ENCODE measurements at places on chromosomes 3 and 15. TPM values are rescaled to one million over a fixed set of nuclear protein-coding genes. Genes with fewer than 3 reads are reported as not detected.

- no peak overlapping the region for H3K4me3 ChIP-seq
- H3K4me1 ChIP-seq: peaks cover 7% of the 10 kb centered on the region
- no peaks in the 10 kb centered on the region for H3K27me3 ChIP-seq
- H3K36me3 ChIP-seq: no peaks in the 10 kb centered on the region
- no peak overlapping the region for H3K27ac ChIP-seq
Observed at GRCh38 chr3:31946484-31947081, 34.5 kb downstream of the OSBPL10 start.

DNA sequence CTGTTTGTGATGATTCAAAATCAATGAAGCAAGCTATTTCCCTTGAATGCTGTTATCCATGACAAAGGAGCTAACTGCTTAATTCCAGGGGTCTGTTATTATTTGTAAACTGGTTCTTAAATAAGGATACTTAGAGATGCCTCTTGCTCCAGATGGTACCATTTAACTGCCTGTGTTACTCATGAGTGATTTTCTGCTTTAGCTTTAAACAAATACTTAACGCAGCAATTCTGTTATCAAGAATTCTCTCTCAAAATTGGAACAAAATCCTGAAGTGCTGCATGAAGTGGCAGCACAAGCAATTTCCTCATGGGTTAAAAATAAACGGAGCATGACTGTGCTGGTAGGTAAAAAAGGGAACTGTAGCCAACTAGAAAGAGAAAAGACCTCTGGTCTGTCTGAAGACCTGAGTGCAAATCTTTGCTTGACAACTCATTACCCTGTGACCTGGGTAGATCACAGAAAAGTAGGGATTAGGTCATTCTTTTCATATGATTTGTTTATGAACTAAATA lies 62.5 kb upstream of the GBE1 start:
- H3K4me1 ChIP-seq: peaks cover 7% of the 10 kb centered on the region
- no peaks in the 10 kb centered on the region for H3K36me3 ChIP-seq
- no peaks in the 10 kb centered on the region for H3K27me3 ChIP-seq
- peak; percentile 46 for DNase-seq

GRCh38 chr3:52092271-52092660 lies 35.9 kb upstream of the DUSP7 start:
- no peak for DNase-seq
- no peak overlapping the region for H3K4me3 ChIP-seq
- H3K27ac ChIP-seq: no peak overlapping the region
- peaks cover 40% of the 10 kb centered on the region for H3K4me1 ChIP-seq
- H3K36me3 ChIP-seq: no peaks in the 10 kb centered on the region

- H3K27me3 ChIP-seq: no peaks in the 10 kb centered on the region
- H3K36me3 ChIP-seq: 0 out of 2 replicates have a peak, but pooled peaks cover 6% of the 10 kb centered on the region
- H3K27ac ChIP-seq: no peak overlapping the region
- no peaks in the 10 kb centered on the region for H3K4me1 ChIP-seq
- H3K4me3 ChIP-seq: no peak overlapping the region
Observed at GRCh38 chr3:36852071-36852470, 87.7 kb upstream of the DCLK3 start.

GRCh38 chr3:14358426-14359211 lies 43.8 kb upstream of the SLC6A6 start:
- no peaks in the 10 kb centered on the region for H3K4me1 ChIP-seq
- H3K36me3 ChIP-seq: no peaks in the 10 kb centered on the region
- DNase-seq: peak; percentile 58
- peaks cover 10% of the 10 kb centered on the region for H3K27me3 ChIP-seq

GRCh38 chr15:67125589-67126502 lies 60.4 kb downstream of the SMAD3 start:
- no peaks in the 10 kb centered on the region for H3K27me3 ChIP-seq
- peak; percentile 98 for DNase-seq
- peaks cover 77% of the 10 kb centered on the region for H3K4me1 ChIP-seq
- H3K27ac ChIP-seq: peak overlapping the region; percentile 97

PATL2 gene
- total RNA-seq: not detected
